Activated naive CD4-positive, alpha-beta T cell treated with anti-CD3 and anti-CD28 coated beads for 36 hours (primary cell): ENCODE measurements at places on chromosomes 2 and 18. TPM values are rescaled to one million over a fixed set of nuclear protein-coding genes. Genes with fewer than 3 reads are reported as not detected.

Gene GAL3ST2
- total RNA-seq: not detected

Gene RAX
- not detected for total RNA-seq

Gene TM4SF20
- total RNA-seq: not detected

Gene NIF3L1
- total RNA-seq: 31.6 TPM

Gene CPSF3
- 65.7 TPM for total RNA-seq

- H3K4me3 ChIP-seq: no peak overlapping the region
- no peak overlapping the region for H3K27ac ChIP-seq
- DNase-seq: no peak
Observed at GRCh38 chr2:166361351-166362153, 14.2 kb downstream of the SCN9A start.

DNA sequence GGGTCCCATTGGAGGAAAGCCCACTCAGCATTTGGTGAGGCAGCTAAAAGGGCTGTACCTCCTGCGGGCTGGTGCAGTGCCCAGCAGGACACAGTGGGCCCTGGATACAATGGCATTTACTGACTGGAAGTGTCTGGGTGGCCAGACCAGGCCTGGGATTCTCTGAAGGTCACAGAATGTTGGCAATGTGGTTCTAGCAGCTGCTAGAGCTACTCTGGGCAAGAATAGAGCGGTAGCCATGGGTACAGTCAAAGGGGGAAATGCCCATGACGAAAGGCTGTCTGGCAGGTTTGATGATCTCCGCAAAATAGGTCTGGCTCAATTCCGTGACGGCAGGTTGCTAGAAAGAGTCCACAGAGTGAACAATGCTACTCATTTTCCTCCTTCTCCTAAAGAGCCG lies 241.8 kb downstream of the AFF3 start:
- H3K27me3 ChIP-seq: no peaks in the 10 kb centered on the region
- H3K4me3 ChIP-seq: no peak overlapping the region
- H3K36me3 ChIP-seq: no peaks in the 10 kb centered on the region
- DNase-seq: no peak
- no peaks in the 10 kb centered on the region for H3K4me1 ChIP-seq

GRCh38 chr2:237590272-237591140 lies at the start of gene RAB17:
RAB17 (minus strand) TSS chr2:237590734; CDS start chr2:237586154, 4,580 bp downstream.
- H3K36me3 ChIP-seq: no peaks in the 10 kb centered on the region
- peaks cover 10% of the 10 kb centered on the region for H3K4me1 ChIP-seq
- DNase-seq: no peak
- no peak within 1 kb of the TSS for H3K27ac ChIP-seq

DNA sequence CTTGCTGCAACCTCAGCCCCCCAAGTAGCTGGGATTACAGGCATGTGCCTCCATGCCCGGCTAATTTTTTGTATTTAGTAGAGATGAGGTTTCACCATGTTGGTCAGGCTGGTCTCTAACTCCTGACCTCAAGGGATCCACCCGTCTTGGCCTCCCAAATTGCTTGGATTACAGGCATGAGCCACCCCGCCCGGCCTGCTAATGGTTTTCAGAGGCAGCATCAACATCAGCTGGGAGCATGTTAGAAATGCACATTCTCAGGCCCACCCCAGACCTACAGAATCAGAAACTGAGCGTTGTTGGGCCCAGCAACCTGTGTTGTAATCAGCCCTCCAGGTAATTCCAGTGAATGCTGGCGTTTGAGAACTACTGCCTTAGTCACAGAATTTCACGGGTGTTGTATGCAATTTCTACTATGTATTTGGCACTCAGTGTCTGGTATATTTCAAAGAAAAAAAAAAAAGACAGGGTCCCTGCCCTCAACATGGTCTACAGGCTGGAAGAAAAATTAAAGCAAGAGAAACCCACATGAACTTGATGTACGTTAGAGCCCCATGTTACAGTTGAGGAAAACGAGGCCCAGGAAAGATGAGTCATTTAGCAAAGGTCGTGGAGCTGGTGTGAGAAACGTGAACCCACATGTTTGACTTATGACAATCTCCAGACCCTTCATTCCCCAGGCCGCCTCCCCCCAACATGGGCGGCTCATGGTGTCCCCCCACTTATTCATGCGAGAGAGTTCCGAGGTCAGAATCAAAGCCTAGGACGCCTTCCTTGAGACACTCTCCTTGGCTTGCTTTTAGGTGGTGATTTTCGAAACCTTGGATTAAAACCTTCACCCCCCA lies 35.3 kb downstream of the SH3BP4 start:
- no peak overlapping the region for H3K4me3 ChIP-seq
- no peak overlapping the region for H3K27ac ChIP-seq
- no peaks in the 10 kb centered on the region for H3K4me1 ChIP-seq

DNA sequence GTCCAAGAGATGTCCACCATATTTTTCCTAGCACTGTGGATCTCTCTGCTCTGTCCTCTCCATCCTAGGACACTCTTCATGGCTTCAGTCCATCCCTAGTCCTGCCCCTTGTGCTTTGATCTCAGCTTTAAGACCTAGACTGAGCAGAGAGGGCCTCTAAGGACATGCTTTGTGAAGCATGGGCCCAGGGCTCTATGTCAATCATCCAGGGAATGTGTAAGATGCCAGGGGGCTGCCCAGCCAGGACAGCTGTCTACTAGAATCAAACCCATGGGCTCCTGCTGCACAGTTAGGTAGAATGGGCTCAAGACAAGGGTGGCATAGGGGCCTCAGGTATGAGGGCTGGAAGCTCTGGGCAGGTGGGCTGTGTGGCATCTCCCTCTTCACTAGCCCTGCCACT lies 24.9 kb downstream of the TET3 start:
- peaks cover 46% of the 10 kb centered on the region for H3K4me1 ChIP-seq
- no peak overlapping the region for H3K4me3 ChIP-seq
- peaks cover 9% of the 10 kb centered on the region for H3K36me3 ChIP-seq
- H3K27ac ChIP-seq: no peak overlapping the region

DNA sequence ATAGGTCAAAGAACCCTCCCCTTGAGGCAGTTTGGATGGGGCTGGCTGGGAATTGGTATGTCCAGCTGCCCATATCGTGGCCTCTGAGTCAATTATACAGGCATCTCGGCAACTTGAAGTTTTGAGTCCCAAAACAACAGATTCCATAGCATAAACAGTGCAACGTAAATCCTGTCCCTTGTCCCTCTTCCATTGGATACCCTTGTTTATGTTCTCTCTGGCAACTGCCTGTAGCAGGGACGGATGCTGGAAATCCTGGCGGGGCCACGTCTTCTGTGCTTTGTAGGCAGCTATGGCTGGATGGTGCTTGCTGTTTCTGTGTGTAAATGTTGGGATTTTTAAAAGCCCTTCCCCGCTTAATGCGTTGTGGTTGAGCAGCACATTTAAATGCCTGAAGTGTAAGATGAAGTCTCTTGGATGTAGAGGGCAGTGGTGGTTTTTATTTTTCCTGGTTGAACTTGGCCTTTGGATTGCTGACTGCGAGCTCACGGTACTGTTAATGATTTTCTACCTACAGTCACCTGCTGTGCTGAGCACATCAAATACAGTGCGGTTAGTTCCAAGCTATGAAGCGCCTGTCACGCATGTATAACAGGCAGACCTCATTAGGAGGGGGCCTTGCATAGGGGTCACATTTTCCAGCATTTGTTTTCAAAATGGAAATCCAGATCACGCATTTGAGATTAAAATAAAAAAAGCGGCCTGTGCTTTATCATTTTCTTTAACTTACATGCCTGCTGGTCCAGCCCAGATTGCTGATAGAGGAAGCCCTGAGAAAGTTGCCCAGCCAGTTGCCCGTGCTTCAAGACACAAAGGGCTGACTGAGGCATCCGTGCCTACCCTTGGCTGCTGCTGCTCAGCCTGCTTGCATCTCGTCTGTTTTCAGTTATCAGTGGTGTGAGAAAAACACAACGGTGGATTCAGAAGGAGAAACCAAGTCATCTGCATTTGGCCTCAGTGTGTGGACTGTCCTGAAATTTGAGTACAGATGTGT lies 84.7 kb downstream of the NEDD4L start:
- no peaks in the 10 kb centered on the region for H3K27me3 ChIP-seq
- H3K36me3 ChIP-seq: no peaks in the 10 kb centered on the region
- no peak overlapping the region for H3K27ac ChIP-seq
- DNase-seq: no peak

GRCh38 chr2:24313744-24314632 lies 46.3 kb downstream of the ITSN2 start:
- H3K27me3 ChIP-seq: no peaks in the 10 kb centered on the region
- H3K4me3 ChIP-seq: no peak overlapping the region
- H3K36me3 ChIP-seq: peaks cover 3% of the 10 kb centered on the region
- peaks cover 32% of the 10 kb centered on the region for H3K4me1 ChIP-seq
- H3K27ac ChIP-seq: no peak overlapping the region
- no peak for DNase-seq
